DMS53 (cell line): ENCODE measurements at places on chromosomes 3 and 15.

GRCh38 chr3:61736506-61736905 is 175.1 kb downstream of the PTPRG start:
- DNase-seq, result no peak

DNA sequence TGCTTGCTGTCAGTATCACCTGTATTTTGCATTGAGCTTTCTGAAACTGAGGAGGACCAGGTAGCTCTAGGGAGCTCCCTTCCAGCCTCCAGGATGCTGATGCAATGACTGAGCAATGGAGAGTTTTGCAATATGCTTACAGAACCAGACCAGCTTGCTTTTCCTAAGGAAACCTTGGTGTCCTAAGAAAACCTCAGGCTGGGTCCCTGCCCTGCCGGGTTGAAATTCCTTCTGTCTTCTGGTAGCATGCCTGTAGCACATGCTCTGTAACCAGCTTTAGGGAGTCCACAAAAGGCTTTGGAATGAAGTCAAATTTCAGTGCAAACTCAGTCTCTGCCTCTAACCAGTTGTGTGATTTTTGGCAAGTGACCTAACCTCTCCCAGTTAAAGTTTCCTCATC is 65.8 kb upstream of the GSK3B start:
- peak; percentile 17 for DNase-seq

DNA sequence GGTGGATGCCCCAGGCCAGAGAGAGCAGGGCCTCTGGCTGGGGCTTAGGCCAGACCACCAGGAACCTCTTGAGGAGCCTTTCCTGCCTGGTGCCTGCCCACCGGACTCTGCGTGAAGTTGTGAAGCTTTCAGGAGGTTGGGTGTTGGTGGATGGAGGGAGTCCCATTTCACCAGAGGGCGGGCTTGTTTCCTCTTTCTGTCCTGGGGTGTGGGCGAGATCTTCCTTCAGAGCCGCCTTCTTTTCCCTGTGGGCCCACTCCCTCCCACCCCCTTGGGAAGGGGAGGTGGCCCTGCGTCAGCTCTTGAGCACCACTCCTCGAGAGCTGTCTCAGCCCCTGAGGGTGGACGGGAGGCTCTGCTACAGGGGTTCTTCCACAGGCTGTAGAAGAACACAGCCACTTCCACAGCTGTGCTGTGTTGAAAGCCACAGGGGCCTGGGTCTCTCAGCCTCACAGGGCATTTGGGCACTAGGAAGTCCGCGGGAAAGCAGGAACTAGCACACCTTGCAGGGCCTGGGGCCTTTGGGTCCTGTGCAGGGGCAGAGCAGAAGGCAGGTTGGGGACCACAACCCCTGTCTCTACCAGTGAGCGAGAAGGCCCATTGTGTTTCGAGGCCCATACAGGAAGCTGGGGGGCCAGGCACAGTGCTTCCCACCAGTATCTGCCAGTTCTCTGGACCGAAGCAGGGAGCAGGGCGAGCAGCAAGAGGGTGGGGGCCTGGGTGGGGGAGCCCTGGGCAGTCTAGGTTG is 2.1 kb downstream of the AMIGO3 start:
- no peak for DNase-seq

DNA sequence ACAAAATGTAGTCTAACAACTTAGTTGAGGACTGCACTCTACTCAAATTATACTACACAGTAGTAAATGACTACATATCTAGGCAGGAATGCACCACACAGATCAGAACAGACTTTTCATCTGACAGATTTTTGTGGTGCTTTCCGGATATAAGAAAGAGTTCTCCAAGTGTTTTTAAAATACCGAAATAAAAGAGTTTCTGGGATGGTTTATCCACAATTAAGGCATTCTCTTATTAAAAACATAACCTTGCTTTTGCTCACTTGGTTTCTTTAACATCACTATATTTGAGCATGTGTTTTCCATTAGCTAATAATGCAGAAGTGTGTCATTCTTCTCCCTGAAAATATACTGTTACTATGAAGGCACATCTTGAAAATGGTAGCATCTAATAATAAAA is 132.9 kb downstream of the MAGI1 start:
- DNase-seq, result no peak

GRCh38 chr3:41239587-41239986 is 40.3 kb downstream of the CTNNB1 start:
- no peak for DNase-seq

DNA sequence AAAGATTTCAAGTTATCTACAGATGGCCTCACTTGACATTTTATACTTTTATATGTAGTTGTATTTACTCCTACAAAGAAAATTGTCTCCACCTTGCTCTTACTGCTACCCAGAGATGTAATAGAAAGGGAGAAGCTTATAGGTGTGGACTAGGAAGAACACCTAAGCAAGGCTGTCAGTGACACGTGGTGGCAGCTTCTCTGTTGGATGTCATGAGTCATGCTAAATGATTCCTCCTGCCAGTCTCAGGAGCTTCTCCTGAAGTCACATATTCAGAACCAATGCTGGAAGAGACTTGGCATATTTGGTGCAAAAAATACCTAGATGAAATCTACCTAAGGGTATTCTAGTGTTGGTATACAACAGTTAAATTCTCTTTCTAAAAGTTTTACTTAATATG is 184.7 kb downstream of the LRRC3B start:
- DNase-seq, result peak; percentile 4

DNA sequence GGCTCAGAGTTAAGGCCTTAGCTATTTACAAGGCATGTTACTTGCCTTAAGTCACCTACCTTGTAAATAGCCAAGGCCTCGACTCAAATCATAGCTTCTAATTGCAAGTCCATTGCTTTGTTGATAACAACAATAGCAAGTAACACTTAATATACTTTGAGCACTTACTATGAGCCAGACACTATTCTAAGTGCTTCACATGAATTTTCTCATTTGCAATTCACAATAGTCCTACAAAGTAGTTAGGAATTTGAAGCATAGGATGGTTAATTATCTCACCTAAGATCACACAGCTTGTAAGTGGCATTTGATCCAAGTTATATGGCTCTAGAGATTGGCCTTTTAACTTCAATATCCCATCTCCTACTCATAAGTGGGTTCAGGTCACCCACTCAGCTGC is 28.4 kb downstream of the SLC9A9 start:
- DNase-seq, result no peak

GRCh38 chr3:106759731-106760130 is 617.5 kb upstream of the CCDC54 start:
- no peak for DNase-seq

DNA sequence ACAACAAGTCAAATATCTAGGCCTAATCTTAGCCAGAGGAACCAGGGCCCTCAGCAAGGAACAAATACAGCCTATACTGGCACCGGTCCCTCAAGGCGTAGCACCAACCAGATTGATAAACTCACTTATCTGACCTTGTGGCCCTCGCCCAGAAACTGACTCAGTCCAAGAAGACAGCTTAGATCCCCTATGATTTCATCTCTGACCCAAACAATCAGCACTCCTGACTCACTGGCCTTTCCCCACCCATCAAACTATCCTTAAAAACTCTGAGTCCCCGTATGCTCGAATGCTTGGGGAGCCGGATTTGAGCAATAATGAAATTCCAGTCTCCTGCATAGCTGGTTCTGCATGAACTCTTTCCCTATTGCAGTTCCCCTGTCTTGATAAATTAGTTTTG is 1.6 kb upstream of the SORD start:
- no peak for DNase-seq

DNA sequence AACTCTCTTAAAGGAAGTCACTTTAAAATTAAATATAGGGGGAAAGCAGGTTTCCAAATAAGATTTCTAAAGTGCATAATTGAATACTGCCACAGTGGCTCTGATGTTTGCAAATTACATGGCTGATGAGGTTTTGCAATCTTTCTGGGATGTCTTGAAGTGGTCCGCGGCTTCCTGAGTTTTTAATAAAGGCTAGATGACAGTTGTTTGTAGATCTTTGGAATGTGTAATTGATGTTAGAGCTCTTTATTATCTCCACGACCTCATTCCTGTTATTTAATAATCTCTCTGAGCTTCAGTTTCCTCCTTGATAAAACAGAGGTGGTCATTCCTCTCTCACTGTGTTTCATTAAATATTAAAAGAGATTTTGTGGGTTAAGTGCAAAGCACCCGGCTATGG is 27.0 kb upstream of the CEMIP start:
- DNase-seq, result no peak

GRCh38 chr3:158712443-158712842 is 19.8 kb downstream of the RARRES1 start:
- DNase-seq, result no peak

DNA sequence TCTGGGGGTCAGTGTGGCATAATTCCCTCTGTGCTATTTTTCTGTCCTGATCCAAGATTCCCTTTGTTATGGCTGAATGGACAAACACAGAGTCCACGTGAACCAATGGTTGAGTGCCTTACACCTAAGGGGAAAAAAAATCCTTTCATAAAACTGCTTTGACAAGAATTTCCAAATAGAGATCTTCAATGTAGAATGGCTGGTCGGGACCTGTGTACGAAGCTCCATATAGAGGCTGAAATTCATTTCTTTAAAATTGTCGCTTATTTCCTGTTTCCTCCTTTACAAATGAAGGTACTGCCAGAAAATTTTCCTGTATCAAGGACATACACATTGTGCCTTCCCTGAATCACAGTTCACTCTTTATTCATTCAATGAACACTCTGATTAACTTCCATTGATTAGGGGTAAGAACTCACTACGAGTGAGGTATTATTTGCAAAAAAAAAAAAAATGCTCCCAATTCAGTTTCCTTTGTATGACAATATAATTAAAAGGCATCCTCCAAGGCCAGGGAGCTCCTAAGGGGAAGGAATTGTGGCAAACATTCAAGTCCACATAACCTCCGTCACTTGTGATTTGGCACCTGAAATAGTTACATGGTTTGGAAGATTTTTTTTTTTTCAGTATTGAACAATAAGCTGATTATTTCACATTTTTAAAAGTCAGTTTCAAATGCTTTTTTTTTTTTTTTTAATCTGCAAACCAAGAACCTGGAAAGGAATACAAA is 293.8 kb downstream of the MEX3B start:
- DNase-seq, result no peak

DNA sequence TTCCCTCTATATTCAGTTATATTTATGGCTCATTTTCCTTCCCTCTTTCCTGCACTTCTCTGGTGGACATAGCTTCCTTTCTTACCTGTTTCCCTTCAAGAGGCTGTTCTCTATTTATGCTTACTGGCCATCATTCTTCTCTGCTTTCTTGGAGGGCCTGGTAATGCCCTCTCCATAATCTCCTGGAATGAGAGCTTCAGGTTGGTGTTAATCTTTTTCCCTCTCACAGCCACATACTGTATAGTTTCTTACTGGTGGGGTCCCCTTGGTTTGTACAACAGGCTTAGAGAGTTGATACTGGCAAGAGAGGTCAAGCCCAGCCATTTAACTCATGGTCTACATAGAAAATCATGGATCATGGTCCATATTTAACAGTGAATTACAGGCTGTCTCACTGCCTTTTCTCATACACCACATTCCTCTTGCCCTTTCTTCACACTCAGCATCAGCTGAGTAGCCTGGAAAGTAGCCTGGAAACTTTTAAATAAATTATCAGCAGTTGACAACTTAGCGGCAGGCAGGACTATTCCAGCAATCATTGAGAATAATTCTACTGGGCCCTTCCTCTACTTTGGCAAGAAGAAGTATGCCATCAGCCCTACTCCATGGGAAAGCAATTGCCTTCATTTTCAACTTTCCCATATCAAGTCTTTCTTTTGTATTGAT is 38.0 kb upstream of the DPH6 start:
- no peak for DNase-seq

DNA sequence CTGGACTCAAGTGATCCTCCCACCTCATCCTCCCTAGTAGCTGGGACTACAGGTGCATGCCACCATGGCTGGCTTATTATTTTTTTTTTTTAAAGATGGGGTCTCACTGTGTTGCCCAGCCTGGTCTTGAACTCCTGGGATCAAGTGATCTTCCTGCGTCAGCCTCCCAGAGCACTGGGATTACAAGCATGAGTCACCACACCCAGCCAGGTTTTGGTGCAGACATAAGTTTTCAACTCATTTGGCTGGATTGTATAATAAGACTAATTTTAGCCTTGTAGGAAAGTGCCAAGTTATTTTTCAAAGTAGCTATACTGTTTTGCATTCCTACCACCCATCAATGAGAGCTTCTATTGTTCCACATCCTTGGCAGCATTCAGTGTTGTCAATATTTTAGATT is 32.1 kb downstream of the BUB1B start:
- no peak for DNase-seq

DNA sequence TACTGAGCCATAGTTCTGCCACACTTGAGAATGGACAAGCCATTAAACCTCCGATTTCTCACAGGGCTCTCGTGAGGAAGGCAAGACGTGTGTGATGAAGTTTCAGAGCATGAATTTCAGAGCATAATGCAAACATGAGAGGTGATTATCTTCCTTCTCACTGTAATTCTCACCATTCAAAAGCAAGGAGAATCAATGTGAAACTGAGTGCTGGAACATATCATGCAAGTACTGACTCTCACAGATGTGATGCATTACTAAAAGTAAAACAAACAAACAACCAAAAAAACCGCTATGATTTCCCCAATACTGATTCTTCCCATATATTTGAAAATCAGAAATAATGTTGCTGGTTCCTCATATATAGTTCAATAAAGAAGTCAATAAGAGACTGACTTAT is 23.7 kb downstream of the P3H2 start:
- DNase-seq, result no peak

GRCh38 chr3:26631390-26631738 is 8.8 kb downstream of the LRRC3B start:
- DNase-seq, result no peak

GRCh38 chr3:105933871-105934270 is 65.1 kb upstream of the CBLB start:
- DNase-seq, result no peak

GRCh38 chr15:66894363-66894762 is 171.0 kb upstream of the SMAD3 start:
- no peak for DNase-seq

GRCh38 chr3:33114622-33115023 is 809 bp downstream of the CRTAP start:
- no peak for DNase-seq

GRCh38 chr15:81337241-81337640 is 13.3 kb upstream of the STARD5 start:
- no peak for DNase-seq

GRCh38 chr3:45933591-45933990 is 9.7 kb upstream of the CXCR6 start:
- no peak for DNase-seq

DNA sequence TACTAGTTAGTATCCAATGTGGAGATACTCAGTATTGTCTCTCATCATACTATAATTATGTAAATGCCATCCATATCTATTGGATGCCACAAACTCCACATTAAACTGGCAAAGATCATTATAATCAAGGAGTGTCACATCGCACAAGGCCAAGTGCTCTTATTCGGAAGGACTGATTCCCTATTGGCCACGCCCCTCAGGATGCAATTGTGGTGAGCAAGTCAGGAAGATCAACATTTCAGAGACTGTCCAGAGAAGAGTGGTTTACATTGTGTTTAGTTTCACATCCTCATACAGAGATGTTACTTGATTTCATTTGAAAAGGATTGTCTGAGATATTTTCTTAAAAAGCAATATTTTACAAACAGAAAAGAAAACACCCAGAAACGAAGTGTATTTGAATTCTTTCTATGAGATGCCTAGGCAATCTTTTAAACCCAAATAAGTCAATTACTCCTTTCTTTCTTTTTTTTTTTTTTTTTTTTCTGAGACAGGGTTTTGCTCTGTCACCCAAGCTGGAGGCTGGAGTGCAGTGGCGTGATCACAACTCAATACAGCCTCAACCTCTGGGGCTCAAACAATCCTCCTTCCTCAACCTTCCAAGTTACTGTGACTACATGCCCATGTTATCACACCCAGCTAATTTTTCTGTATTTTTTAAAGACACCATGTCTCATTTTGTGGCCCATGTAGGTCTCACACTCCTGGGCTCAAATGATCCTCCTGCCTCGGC is 369.1 kb downstream of the RBMS3 start:
- peak; percentile 44 for DNase-seq

GRCh38 chr3:67692621-67693020 is 38.2 kb upstream of the SUCLG2 start:
- no peak for DNase-seq
